ENCODE measurements at places on chromosomes 11 and 22.
A peak's percentile ranks its signal among the peaks of the same experiment; 100 is the strongest.

DNA sequence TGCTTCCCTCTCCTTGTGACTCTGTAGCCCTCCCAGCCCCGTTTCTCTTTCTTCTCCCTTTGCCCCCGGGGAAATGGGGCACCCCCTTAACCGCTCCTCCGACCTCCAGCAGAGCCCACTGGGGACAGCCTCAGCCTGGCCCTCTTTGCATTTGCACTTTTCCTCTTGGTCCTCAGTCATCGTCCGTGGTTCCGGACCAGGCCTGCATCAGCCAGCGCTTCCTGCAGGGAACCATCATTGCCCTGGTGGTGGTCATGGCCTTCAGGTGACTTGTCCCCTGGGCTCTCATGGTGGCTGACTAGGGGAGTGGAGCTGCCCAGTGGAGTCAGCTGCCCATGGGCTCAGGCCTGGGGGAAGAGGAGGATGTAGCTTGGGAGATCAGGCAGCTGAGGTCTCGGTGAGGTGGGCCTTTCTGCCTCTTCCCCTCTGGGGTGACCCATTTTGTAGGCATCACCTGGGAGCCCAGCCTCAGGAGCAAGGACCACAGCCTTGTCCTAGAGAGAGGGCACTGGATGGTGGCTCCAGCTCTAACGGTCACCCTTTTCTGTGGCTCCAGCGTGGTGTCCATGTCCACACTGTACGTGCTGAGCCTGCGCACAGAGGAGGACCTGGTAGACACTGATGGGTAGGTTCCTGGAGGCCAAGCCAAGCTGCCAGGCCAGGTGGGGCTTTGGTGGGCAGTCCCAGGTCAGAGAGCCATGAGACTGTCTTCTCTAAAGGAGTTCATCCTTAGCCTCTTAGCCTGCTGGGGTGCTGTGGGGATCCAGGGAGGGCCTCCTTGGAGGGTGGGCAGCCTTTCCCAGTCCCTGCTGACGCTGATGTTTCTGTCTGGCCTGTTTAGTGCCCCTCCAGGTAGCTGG lies 12.5 kb downstream of the TMEM258 start:
- DNase-seq: no peak

DNA sequence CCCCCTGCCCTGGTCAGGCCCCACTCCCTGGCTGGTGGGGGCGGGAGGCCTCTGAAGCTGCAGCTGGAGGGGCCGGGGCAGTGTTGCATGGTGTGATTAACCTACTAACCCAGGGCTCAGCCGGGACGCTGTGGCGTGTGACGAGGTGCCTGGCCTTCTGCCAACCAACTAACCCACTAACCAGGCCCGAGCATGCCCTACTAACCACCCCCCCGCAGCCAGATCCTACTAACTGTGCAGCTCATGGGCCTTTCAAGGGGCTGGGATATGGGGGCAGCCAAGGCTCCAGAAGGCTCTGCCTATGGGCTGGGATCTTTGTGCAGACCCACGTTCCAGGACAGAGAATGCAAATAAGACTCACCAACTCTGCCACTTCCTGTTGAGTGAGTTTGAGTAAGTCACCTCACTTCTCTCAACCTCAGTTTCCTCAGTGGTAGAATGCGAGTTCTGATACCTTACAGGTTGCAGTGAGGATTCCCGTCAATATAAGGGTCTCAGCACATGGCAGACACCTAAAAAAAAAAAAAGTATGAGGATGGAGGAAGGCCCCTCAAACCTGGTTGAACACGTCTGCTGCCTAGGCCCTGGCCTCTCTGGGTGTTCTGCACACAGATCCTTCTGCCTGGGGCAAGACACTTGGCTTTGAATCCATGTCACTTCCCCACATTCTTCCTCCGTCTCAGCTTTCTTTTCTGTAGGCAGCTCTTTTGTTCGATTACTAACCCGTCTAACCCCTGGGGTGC lies 14.1 kb downstream of the MIAT start:
- peak; percentile 63 for DNase-seq

DNA sequence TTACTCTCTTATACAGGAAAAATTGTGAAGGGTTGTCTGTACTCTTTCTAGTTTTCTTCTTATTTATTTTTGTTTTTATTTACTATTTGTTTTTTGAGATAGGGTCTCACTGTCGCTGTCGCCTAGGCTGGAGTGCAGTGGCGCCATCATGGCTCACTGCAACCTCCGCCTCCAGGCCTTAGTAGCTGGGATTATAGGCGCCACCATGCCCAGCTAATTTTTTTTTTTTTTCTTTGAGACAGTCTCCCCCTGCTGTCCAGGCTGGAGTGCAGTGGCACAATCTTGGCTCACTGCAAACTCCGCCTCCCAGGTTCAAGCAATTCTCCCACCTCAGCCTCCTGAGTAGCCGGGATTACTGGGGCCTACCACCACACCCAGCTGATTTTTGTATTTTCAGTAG lies 18.4 kb downstream of the CUL5 start:
- DNase-seq: no peak

DNA sequence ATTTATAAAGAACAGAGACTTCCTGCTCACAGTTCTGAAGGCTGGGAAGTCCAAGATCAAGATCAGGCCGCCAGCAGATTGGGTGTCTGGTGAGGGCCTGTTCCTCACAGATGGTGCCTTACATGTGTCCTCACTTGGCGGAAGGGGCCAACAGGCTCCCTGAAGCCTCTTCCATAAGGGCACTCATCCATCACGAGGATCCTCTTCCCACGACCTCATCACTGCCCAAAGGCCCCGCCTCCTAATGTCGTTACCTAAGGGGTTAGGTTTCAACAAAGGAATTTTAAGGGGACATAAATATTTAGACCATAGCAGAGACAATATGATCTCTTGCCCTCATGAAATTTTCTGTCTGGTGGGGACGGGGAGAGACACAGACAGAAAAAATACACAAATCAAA lies 18.6 kb downstream of the TP53AIP1 start:
- DNase-seq: no peak

GRCh38 chr11:46066335-46066734 lies 54.9 kb downstream of the PHF21A start:
- DNase-seq: no peak

GRCh38 chr11:86147004-86147403 lies 78.1 kb upstream of the PICALM start:
- DNase-seq: no peak

DNA sequence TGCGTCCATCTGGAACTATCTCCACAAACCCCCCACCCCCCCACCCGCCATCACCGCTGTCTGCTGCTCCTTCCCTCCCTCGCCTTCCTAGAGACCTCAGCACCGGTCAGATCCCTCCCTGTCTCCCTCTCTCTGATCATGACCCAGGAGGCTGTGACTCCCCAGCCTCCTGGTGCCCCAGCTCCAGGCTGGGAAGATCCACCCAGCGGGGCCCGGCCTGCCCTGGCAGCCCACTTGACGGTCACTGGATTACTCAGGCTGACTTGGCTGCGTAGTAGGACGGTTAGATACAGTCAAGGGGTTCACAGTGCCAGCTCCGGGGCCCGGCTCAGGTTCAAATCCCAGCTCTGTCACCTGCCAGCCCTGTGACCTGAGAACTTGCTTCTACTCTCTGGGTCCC lies 59.3 kb downstream of the ANO1 start:
- DNase-seq: no peak

DNA sequence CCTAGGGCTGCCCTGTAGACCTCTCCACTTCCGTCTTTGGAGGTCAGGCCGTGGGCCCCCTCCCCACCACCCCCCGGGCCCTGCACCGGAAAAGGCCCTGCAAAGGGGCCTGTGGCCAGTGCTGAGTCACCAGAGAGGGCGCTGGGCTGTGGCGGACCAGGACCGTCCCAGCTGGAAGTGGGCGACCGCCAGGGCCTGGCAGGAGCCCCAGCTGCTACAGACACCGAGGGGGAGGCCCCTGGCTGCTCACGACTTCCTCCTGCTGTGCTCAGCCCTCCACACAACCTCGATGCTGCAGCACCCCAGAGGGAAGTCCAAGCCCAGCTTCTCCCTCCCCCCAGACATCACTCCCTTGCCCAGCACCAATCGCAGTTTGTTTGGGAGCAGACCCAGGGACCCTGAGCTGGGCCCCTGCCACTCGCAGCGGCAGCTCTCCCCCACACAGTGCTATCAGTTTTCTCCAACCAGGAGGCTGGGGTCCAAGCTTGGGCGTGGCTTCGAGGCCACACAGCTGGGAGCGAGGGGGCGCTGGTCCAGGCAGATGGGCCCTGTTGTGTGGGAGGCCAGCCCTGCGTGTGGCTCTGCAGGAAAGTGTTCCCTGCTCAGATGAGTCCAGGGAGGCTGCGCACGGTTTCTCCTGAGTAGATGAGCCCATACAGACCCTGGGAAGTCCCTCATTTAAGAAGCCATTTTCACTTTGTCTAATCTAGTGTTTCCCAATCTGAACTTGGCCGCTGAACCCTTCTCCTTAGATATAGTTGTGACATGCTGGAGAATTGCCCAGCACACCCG lies 5.6 kb upstream of the SH3BP1 start:
- DNase-seq: peak; percentile 26

- no peak for DNase-seq
These were observed at the start of gene SLCO2B1 for GRCh38 chr11:75150879-75151278. TSS of gene SLCO2B1 (plus strand) at chr11:75151107. CDS start at chr11:75151382, 275 bp downstream.

DNA sequence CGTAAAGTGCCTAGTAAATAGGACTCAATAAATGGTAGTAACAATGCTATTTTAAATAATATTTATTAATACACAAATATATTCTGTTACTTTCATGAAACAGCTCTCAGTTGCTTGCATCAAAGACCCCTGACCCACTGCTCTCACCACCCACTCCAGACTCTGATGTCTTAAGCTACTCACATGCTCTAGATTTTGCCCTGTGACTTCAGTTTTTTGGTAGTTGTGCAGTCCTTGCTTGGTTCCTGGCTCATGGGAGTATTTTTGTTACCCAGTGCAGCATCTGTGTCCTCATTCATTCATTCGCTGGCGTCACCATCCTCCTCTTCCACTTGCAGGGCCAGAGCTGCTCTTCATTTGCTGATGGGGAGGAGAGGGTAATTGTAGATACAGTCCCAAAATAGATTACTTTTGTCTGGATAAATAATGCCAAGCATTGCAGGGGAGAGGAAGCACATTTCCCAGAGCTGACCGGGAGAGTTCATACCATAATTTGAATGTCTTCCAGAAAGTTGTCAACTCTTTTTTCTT lies 12.7 kb downstream of the MRPL48 start:
- DNase-seq: no peak

GRCh38 chr22:27714068-27714467 lies 87.5 kb downstream of the MN1 start:
- DNase-seq: no peak

DNA sequence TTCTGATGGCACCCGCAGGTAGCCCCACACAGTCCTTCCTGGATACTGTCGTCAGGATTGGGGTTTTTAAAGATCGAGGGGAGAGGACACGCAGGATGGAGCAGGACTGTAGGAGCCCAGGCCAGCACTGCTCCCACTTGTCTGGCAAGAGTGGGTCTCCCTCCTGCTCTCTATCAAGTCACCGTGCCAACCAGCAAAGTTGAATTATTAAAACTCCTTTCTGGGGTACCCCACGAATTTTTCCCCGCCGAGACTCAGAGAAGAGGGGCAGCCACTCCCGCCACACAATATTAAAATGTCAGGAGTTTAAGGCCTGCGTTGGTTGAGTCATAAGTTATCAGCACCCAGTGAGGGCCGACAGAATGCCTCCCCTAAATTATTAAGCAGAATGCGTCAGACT lies 10.1 kb downstream of the LMO1 start:
- DNase-seq: no peak

- DNase-seq: no peak
These were observed 12.5 kb downstream of the VPS26B start for GRCh38 chr11:134236834-134237556.

GRCh38 chr11:75797116-75797515 lies 17.9 kb upstream of the UVRAG start:
- no peak for DNase-seq

GRCh38 chr22:29245626-29246385 lies 22.0 kb downstream of the RHBDD3 start:
- peak; percentile 49 for DNase-seq

- no peak for DNase-seq
These were observed 356 bp upstream of the TTC12 start for GRCh38 chr11:113314065-113314388.

- no peak for DNase-seq
These were observed 407.8 kb upstream of the NARS2 start for GRCh38 chr11:78982473-78982872.

GRCh38 chr11:60836866-60837515 lies 4.9 kb upstream of the CCDC86 start:
- DNase-seq: no peak

DNA sequence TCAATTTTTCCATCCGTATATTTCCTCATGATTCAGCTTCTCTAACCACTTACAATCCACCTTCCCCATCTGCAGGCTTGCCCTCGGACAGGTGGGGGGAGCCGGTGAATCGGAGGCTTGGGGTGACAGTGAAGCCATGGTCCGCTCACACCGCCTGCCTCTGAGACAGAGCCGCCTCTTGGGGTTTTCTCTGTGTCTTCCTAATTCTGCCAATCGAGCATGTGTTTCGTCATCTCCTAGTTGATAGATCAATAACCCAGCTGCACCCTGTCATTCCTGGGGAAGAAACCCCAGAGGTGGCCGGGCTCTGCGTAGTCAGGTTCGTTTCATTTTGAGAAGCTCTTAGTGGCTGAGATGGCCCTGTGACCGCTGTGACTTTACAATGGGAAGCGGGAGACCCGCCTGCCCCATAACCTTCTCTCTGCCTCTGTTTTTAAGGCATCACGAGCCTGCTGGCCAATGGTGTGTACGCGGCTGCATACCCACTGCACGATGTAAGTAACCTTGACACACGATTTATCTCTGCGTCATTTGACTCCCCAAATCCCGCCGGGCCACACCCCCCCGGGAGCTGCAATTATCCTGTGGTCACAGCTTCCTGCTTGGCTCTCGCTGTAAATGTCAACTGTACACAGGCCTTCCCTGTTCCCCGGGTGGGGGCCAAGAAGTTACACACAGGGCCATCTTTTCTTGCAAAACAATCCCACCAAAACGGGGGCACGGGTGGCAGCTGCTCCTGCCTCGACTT lies 33.3 kb downstream of the ANO1 start:
- no peak for DNase-seq

DNA sequence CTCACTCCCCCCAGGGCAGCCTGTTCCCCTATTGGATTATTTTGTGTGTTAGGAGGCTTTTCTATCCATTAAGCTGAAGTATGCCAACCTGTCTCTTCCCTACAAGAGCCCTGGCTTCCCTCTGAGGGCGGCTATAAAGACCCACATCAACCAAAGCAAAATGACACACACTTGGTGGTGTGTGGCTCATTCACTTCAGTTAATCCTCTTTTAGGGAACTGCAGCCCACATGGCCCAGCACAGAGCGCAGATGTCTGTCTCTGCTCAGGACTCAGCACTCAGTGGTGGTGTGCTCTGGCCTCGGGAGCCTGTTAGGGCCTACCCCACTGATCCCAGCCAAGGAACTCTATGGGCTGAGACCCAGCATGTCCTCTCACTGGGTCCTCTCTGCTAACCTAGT lies 32.2 kb upstream of the LRRC10B start:
- no peak for DNase-seq

GRCh38 chr22:41274856-41275255 lies 11.1 kb downstream of the RANGAP1 start:
- no peak for DNase-seq
